GM20000 (cell line): ENCODE measurements at places on chromosomes 2 and 18.

DNA sequence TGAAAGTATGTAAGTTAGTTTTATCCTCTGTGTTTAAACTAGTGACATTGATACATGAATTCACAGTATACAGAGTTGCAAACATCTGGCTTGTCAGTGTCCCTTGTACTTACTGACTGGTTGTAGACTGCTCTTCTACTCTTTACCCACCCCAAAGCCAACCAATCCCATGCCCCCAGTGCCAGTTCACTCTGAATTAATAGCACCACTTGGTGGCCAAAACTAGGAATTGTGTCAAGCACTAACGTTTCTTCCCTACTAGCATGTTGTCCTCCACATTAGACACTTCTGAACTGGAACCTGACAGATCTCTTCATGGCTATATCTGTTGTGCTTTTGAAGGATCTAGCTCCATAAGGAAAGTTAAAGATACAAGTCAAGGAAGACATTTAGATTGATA lies 27.2 kb upstream of the OTX1 start:
- peak; percentile 7 for DNase-seq

- DNase-seq: no peak
Measured at GRCh38 chr2:228658998-228659397, 477.5 kb upstream of the SPHKAP start.

GRCh38 chr2:143399631-143400069 lies 270.4 kb downstream of the ARHGAP15 start:
- no peak for DNase-seq

DNA sequence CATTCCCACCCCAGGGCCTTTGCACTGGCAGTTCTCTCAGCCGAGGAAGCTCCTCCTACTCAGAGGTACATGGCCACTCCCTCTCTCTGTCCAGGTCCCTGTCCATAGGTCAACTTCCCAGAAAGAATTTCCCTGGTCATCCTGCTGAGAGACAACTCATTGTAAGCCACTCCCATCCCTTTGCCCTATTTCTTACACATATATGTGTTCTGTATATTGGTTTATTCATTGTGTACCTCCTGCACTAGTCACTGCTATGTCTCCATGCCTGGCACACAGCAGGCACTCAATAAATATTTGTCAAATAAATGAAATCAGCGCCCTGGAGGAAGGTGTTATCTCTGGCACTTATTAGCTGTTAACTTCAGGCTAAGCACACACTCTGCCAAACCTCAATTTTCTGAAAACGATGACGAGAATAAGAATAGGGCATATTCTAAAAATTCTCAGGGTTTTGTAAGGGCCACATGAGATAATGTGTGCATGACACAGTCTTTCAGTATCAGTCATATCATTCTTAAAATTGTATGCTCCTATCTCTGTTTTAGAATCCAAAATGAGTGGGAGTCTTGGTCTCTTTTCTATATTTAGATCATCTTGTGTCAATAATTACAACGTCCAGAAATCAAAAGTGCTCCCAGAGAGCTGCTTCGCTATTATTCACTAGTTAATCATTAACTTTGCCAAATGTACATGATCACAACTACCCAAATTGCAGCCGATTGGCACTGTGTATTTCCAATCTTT lies 198.0 kb downstream of the ALK start:
- peak; percentile 60 for DNase-seq

DNA sequence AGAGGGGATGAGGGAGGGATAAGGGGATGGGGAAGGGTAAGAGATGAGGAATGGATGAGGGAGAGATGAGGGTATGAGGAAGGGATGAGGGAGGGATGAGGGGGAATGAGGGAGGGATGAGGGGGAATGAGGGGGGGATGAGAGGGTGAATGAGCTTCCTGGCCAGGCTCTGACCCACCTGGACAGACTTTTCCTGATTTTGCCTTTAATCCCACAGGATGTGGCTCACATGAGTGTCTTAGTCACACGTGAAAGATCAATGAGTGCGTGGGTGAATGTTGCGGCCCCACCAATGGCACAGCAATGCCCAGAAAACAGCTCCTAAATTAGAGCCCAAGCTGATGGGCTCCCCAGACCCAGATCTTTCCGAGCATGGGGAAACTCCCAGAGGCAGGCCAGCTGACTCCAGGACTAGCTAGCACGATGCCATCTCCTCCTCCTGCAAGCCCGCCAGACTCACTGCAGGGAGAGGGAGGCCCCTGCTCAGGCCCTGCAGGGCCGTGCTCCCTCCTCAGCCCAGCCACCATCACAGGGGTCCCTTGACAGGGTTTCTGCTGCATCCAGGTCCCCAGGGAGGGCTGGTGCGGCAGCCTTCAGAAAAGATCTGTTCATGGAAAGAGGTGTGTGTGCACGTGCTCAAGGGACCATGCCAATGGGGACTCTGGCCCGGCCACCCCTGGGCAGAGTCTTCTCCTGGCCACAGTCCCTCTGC lies 41.4 kb downstream of the AQP12A start:
- no peak for DNase-seq
